Right renal cortex interstitium (tissue), 3 donors: ENCODE measurements at places on chromosomes 12 and 14.

- DNase-seq: no peak
These were observed 991.9 kb downstream of the TMEM121 start for GRCh38 chr14:106518054-106518943.

DNA sequence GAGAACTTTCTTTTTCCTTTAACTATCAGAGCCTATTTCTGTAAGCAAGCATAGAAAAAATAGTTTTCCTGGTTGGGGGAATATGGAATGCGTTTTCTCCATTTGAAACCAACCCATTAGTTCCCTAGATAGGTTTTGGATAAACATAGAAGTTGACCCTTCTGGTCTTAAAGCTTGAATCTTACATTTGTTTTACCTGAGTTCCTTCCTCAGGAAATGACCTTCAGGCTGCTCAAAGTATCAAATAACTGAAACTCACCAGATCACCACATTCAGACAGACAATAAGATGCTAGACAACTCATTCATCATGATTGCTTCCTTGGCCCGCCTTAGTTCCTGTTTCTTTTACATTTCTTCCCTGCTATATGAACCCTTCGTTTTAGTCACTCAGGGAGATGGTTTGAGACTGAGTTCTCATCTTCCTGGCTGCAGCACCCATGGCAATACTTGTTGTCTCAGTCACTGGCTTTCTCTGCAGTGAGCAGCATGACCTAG lies 52.2 kb downstream of the LRP6 start:
- DNase-seq: no peak

- DNase-seq: no peak
These were observed 264.0 kb downstream of the FUT8 start for GRCh38 chr14:65676361-65677014.

DNA sequence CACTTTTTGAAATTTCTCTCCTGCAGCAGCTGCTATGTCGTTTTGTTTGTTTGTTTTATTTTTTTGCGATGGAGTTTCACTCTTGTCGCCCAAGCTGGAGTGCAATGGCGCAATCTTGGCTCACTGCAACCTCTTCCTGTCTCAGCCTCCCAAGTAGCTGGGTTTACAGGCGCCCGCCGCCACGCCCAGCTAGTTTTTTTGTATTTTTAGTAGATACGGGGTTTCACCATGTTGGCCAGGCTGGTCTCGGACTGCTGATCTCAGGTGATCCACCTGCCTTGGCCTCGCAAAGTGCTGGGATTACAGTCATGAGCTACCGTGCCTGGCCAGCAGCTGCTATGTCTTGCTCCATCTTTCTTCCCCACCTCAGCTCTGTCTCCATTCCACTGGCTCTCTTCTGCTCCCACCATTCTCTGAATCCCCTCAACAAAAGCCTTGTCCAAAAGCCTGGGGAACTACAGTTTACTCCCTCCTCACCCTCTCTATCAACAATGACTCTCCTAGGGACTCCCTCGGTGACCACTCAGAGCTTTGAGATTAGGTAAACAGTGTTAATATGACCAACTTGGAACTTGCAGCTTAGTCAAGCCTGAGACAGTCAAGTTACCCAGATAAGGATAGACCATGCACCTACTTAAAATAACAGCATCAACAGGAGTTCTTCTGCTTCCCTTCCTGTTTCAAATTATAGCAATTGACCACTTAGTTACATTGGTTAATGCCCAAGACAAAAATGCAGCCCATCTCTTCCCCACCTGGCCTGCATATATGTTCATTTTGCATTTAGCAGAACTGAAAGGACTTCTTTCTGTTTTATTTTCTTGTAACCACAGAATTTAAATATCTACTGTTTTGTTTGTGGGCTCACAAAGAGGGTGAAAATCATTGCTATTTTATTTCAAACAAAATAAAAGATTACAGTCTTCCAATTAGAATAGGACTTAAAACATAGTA lies 189.0 kb upstream of the AMIGO2 start:
- no peak for DNase-seq

- DNase-seq: no peak
These were observed 111.9 kb upstream of the C14orf180 start for GRCh38 chr14:104467641-104468040.

- DNase-seq: no peak
These were observed 16.0 kb upstream of the SERPINA4 start for GRCh38 chr14:94545131-94545841.

DNA sequence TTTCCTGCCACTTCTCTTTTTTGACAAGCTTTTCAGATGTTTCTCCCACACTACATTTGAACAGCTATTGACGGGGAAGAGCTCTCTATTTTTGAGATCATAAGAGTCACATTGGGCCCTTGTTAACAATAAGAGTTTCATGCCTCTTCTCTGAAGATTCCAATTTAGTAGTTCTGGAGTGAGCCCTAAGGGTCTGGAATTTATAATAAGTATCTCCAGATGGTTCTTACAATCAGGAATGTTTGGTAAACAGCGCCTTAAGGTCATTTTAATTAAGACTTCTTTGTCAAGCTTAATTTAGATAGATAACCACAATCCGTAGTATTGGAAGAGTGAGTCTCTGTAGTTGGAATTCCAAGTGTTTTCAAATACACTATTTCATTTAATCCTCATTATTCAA lies 60.6 kb upstream of the HECTD1 start:
- no peak for DNase-seq

GRCh38 chr12:73372856-73373255 lies 1100.7 kb downstream of the TRHDE start:
- no peak for DNase-seq

- DNase-seq: no peak
These were observed 7.3 kb downstream of the PLD4 start for GRCh38 chr14:104931771-104932675.

GRCh38 chr14:65251213-65251612 lies 148.9 kb upstream of the MAX start:
- no peak for DNase-seq

DNA sequence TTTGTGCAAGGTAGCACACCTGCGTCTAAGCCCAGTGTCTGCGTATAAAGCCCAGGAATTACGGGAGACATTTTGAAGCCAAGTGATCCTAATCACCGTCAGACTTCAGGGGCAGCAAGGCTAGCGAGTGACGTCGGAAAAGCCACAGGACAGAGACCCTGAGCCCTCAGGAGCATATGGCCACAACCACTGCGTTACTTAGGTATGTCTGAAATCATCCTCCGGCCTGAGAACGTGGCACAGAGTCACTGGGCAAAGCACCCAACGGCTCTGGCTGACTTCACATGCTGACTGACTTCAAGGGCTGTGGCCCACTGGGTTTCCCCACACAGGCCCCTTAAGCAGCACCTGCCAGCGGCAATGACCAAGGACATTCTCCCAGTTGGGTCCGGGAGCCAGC lies 71.5 kb downstream of the RIMBP2 start:
- DNase-seq: no peak

- DNase-seq: no peak
These were observed 602.8 kb downstream of the ALG10 start for GRCh38 chr12:34625116-34625515.

DNA sequence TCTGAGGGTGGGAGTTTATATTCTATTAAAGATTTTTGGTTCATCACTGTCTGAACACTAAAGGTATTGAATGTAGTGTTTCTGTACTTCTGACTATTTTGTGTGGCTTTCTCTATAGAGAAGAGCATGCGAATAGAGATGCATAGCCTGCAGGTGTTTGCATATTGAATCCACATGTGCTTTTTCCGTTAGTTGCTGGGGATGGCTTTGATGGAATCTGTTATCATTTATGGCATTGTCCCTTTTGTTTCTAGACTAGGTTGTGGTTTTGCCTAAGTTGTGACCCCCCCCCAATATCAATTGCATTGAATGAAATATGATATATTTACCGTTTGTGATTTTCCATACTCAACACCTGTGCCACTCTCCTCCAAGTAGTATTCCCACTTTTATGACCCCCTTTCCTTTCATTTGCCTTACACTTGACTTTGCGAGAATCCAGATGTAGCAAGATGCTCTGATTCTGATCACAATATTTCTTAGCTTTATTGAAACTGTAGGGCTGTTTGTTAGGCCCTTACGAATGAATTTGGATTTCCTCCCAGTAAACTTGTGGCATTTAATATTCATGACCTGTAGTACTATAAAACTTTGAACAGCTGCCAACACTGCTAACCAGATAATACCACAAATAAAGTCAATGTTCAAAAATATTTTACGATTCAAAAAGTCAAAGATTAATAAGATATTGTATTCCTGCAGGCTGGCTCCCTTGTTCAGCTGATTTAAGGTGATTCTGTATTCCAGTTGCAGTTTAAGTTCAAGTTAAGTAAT lies 176.4 kb downstream of the TMTC2 start:
- DNase-seq: no peak

DNA sequence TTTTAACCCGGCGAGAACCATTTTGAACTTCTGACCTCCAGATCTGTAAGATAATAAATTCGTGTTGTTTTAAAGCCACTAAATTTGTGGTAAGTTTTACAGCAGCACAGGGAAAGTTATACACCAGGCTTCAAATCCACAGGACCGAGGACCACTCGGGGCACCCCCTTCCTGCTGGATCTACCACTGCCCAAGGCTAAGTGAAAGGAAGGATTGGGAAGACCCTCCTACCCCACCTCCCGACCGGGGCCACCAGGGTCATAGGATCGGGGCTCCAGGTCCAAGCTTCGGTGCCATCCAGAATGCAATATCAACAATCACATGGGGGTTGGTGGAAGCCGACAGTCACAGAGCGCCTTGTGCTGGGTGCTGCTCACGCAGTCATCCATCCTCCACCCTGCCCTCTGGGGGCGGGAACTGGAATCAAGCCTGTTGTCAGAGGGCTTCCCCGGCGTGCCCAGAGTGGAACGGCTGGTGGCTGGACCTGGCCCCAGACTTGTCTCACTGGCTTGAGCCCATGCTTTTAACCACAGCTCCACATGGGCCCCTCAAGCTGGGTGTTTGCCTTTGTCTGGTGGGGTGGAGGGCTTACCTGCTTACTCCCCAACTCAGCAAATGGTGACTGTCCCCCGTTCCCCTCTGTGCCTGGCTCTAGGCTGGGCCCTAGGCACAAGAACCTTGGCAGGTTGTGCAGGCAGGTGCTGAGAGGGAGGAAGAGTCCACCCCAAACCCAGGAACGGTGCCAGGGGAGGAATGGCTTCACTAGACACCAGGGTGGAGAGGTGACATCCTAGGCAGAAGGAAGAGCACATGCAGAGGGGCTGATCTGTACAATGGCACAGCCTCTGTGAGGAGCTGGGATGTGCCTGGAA lies 180.3 kb upstream of the RTL1 start:
- no peak for DNase-seq

DNA sequence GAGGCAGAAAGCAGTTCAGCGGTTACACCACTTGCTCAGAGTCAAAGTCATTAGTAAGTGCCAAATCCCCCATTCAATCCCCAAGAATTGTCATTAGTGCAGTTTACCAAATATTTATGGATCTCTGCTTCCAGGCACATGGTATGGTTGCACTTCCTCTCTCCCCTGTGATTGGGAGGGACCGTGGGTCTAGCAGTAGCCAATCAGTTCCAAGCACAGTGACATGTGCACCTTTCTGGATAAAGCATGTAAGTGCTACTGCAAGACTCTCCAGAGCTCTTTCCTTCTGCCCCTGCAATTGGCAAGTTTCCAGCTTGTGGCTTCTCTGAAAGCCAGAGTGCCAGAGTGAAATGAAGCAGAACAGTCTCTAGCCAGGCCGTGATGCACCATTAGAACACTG lies 85.3 kb upstream of the FLRT2 start:
- no peak for DNase-seq

GRCh38 chr14:64918216-64918615 lies 4.0 kb downstream of the CHURC1 start:
- no peak for DNase-seq

DNA sequence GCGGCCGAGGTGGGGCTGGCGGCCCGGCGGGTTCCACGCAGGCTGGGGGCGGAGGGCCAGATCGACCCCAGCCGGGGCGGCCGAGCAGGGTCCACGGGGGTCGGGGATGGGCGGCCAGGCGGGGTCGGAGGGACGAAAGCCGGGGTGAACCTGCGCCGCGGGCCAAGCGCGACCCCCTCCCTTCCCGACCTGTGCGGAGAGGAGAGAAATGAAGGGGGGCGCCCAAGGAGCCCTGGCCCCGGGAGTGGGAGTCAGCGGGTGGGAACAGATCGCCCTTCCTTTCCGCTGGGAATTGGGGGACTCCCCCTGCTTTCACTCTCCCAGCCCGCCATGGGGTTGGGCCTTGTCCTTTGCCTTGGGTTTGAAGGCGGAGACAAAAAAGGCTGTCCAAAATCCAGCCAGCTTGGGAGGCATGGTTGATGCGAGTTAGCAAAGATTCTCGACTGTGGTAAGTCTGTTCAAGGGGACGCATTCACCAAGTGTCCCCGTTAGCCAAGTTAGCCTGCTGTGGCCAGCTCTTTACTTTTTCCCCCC lies 559 bp upstream of the CKAP4 start:
- DNase-seq: no peak

GRCh38 chr12:132386926-132387497 lies 57.6 kb upstream of the GALNT9 start:
- no peak for DNase-seq

GRCh38 chr12:1796515-1797010 lies 23.8 kb upstream of the LRTM2 start:
- DNase-seq: no peak

- no peak for DNase-seq
These were observed 40.0 kb upstream of the RHOJ start for GRCh38 chr14:63164108-63164683.

DNA sequence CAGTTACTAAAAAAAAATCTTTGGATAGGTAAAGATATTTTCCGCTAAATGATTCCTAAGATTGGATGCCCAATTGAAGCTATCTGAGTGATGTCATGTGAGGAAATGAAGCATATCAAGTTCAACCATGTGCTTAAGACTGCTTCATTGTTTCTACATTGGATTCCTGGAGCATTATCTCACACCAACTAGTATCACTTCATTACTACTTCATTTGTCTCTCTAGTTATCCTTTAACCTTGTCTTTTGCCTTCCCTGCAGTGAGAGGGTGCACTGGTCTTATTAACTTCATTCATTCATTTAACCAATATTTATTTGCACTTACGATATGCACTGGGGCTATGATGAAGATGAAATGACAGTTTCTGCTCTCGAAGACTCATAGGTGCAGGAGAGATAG lies 198.1 kb downstream of the SLC38A4 start:
- no peak for DNase-seq

DNA sequence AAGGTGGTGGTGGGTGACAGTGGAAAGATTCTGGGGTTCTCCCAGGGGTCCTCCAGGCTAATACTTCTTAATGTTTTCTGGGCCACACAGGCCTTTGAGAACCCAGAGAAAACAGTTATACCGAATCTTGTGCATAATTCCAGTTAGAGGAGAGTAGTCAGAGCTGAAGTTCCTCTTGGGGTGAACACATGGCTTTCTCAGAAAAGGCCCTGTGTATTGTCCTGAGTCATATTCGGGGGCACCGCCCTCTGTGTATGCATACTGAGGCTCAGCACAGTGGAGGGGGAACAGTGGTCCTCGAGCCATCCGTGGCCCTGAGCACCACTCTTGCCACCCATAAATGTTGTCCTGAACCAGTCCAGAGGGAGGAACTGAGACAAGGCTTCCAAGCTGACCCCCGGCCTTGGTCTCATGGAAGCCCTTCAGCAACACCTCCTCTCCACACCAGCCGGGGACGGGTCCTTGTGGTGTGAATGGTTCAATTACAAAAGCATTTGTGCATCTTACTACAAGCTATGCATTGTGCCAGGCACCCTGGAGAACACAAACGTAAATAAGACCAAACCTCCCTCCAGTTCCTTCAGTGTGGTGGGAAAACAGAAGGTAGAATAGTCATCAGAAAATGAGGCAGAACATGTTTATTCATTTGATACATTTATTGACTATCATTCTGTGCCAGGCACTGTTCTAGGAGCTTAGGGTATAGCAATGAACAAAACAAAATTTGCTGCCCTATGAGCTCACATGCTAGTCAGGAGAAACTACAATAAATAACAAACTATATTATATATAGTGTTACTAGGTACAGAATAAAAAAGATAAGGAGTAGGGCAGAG lies 9.9 kb downstream of the DHRS2 start:
- no peak for DNase-seq
